A549 (cell line): ENCODE measurements at places on chromosomes 5 and 9. TPM values are rescaled to one million over a fixed set of nuclear protein-coding genes. Genes with fewer than 3 reads are reported as not detected.

GRCh38 chr5:16544607-16545374 lies 72.0 kb downstream of the RETREG1 start:
- DNase-seq: no peak

Gene SLC34A1
- 0.03 TPM in 2 of 3 replicates, not detected in the other for polyA plus RNA-seq

- DNase-seq: no peak
These were observed 30.6 kb upstream of the TTC1 start for GRCh38 chr5:159978358-159978757.

Gene FGF10
- not detected in 3 replicates for polyA plus RNA-seq

GRCh38 chr9:131473891-131474290 lies 28.8 kb upstream of the POMT1 start:
- no peak for DNase-seq

Gene SHISAL2B
- polyA plus RNA-seq: not detected in 3 replicates

- DNase-seq: no peak
These were observed 50.4 kb downstream of the FNIP1 start for GRCh38 chr5:131746423-131746822.

DNA sequence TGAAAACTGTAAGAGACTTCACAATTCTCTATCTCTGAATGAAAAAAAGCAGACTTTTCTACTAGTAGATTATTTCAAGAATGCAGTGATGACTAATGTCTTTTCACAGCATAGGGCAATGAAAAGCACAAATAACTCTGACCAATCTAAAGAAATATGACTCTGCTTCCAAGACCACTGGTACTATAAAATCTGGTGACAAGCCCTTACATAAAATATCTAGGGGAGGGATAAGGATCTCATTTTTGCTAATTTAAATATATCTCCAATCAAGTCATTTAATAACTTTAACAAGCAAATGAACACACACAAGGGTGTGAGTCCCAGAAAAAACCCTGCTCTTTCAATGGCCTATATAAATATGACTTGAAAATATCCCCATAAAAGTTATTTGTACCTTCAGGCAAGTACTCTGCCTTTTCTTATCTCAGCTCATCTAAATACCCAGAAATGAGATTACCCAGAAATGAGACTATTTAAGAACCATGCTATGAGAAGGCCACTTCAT lies 105.2 kb downstream of the GNAQ start:
- no peak for DNase-seq

DNA sequence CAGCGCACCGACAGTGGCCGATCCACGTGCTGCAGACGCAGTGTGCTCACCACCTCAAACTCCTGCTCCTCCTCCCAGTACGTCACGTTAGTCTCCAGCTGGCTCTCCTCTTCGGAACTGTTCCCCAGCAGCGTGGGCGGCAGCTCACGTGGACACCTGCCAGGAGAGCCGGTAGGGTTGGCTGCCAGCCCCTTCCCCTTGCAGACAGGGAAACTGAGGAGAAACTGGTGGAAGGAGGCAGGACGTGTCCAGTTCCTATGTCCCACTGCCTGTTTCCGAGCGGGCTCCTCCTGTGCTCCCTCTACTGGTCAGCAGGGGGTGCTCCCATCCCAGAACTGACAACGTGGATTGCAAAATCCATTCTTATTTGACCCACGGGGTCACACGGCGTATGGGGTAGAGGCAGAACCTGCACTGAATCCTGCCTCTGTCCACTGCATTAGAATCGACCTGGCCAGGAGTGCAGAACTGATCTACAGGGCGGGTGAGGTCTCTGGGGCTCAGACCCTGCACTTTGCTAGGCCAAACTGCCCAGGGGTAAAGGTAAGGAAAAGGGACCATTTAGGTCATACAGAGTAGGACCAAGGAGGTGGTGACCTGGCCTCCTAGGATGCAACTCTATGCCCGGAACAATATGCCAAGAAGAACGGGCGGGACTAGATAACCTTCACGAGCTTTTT lies 25.7 kb downstream of the PDGFRB start:
- peak; percentile 94 for DNase-seq

DNA sequence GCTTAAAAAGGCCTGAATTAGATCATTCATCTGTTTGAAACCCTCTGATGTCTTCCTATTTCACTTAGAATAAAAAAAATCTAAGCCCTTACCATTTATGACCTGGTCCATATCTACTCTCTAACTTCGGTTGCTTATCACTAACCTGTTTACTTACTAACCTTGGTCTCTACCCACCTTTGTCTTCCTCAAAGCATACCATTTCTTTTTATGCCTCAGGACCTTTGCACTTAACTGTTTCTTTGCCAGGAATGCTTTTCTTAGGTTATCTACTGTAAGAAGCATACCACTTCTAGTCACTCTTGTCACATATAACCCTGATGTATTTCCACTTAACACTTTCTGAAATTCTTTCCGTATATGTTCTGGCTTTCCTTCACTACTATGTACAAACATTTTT lies 67.0 kb downstream of the UHRF2 start:
- no peak for DNase-seq

Gene NMUR2
- not detected in 3 replicates for polyA plus RNA-seq

DNA sequence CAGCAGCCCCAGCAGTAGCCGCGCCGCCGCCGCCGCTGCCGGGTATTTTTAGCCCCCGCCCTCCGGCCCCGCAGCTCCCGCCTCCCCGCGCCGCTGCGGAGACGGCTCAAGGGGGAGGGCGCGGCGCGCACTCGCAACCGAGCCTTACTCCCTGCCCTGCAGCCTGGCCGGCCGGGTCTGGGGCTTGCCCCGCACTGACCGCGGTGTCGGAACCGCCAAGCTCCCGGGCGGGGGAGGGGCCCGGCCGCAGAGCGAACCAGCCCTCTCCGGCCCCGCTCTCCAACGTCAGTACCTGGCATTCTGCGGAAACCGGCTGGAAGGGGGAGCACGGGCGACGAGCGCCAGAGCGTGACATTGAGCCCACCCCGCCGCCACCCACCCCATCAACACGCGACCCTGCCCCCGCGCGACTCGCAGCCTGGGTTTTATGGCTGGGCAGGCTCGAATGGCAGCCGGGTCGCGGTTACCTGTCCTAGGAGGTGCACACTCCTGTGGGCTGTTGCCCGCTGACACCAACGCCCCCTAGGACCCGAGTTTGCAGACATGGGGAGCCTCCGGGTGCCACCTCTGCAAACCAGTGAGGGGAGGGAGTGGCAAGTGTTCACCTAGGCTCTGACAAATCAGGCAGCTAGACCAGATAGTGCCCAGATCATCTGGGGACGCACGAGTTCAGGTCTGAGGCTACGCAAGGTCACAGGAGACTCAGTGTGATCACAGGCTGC lies at the start of gene ACSL6:
Gene ACSL6, minus strand, starts transcription at position 37 of the 722 bp plus-strand sequence. CDS start 105 bp downstream, outside the sequence.
- peak; percentile 35 for DNase-seq

Gene FBLL1
- 0.06 to 0.21 TPM (median 0.16 TPM) in 3 replicates for polyA plus RNA-seq

DNA sequence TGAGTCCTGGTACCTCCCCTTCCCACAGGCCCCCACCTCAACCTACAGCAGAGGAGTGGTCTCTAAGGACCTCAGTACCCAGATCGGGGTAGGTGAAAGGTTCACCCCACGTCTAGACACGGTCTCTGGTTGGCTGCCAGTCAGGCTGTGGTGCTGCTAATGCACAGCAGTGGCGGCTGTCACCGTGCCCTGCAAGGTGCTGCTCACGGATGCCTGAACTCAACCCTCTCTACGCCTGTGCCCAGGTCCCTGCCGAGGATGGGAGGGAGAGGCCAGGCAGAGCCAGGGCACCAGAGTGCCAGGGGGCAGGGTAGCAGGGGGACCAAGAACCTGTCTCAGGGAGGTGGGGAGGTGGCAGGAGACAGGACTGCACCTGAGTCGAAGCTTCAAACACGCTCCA lies 14.3 kb downstream of the IER5L start:
- DNase-seq: no peak

Gene C5orf58
- not detected in 3 replicates for polyA plus RNA-seq

DNA sequence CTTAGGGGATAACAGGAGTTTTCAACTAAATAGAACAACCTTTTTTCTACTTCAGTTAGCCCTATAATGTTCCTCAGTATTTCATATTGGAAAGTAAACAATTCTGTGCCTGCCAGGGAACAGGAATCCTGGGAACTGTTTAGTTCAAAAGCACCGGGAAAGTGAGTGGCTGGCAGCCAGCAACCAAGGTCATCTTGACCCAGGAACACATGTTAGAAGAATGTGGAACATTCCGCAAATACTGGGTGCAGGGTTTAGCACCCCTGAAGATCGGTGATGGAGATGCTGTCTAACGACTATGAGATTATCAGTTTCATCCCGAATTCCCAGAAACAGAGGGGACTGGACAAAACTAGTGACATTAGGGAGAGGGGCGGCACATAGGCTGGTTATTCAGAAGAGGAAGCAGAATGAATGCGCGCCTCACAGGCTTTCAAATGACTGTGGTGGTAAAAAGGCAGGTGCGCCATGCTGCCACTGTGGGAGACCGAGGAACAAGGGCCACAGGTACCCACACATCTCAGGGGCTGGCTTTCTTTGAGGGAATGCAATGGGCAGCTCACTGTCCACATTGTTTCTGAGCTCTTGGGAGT lies 51.2 kb downstream of the IPPK start:
- no peak for DNase-seq

Gene SQSTM1
- polyA plus RNA-seq: 529 to 625 TPM (median 606 TPM) in 3 replicates

GRCh38 chr5:96546120-96546519 lies 113.1 kb upstream of the PCSK1 start:
- no peak for DNase-seq

Gene SLC34A3
- 0.04 to 0.05 TPM (median 0.05 TPM) in 3 replicates for polyA plus RNA-seq

Gene URM1
- polyA plus RNA-seq: 49.5 to 50.6 TPM (median 49.7 TPM) in 3 replicates

- no peak for DNase-seq
These were observed 296.1 kb downstream of the YTHDC2 start for GRCh38 chr5:113809626-113810025.

Gene ORM2
- polyA plus RNA-seq: not detected in 3 replicates

Gene ASS1
- 11.3 to 12.9 TPM (median 11.8 TPM) in 3 replicates for polyA plus RNA-seq

Gene KDM4C
- 8.9 to 10.6 TPM (median 9.6 TPM) in 3 replicates for polyA plus RNA-seq

DNA sequence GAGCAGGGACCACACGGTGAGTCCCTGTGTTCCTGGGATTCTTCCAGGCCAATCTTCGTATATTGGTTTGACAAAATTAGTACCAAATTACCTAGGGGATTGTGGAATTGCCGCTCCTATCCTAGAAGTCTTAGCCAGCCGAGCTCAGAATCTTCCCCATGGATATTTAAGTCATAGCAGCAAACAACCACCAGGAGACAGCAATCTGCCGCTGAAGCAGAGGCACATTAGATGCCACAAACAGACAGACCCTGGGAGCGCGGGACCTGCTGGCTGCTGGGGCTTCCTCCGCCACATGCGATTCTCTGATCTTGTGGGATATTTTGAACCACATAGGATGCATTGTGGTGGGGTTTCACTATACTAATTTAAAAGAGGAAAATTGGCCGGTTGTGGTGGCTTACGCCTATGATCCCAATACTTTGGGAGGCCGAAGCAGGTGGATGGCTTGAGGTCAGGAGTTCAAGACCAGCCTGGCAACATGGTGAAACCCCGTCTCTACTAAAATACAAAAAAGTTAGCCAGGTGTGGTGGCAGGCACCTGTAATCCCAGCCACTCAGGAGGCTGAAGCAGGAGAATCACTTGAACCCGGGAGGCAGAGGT lies 31.7 kb upstream of the ZBTB43 start:
- DNase-seq: peak; percentile 65

DNA sequence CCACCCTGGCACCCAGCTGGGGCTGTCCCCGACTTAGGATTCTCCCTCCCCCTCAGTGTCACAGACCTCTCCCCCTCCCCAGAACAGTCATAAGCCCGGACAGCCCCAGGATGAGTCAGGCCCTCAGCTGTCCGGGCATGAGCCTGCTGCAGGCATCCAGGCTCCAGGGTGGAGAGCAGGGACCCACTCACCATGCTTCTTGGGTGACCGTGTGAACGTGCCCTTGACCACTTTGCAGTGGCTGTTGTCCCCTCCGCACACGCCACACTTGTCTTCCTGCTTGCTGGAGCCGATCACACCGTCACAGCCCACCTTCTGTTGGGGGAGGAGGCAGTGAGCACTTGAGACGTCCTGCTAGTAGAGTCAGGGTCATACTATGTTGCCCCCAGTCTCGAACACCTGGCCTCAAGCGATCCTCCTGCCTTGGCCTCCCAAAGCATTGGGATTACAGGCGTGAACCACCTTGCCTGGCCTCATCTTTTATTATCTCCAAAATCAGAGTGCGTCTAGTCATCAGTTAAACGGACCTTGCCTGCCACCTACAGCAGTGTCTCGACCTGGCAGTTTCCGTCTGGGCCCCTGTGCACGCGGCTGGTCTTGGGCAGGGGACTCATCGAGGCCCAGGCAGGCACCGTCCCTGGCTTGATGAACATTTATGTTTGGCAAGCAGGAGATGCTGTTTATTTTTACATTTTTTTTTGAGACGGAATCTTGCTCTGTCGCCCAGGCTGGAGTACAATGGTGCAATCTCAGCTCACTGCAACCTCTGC lies 72.6 kb downstream of the ZNF354C start:
- DNase-seq: no peak

DNA sequence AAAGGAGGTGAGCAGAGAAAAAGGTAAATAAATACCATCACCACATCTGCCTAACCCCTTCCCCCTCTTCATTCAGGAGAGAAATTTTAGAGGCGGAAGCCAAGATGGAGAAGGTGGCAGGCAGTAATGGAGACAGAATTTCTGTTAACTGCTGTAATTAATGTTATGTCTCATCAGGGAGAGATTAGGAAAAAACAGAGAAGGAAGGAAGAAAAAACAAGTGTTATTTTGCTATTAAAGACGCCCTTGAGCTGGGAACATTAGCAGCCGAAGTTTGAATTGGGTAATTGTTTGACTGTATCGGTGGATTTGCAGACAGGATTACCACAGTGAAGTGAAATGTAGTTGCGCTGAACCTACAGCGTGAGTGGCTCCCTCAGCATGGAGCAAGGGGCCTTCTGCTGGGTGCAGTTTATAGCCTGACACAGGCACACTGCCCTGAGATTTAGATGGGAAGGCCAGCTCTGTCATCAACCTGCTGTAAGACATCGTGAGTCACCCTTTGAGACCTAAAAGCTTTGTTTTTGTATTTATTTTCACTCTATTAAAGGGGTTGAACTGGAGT lies 136.3 kb downstream of the ASTN2 start:
- DNase-seq: no peak

DNA sequence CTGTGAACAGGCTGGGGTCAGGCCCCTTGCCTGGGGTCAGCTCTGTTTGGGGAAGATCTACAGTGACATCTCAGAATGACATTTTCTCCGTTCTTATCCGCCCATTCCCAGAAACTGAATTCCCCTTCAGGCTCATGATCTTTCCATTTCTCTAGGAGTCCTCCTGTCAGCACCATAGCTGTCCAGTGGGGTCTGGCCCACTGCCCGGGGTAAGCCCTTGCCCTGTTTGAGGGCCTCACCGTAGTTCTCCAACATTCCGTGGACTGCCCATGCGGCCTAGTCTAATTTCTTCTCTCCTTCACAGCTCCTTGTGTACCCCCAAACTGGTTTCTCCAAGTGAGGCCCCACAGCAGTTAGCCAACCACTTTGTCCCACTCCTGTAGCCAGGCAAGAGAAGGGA lies 68.4 kb downstream of the ENTREP1 start:
- no peak for DNase-seq

Gene BARHL1
- polyA plus RNA-seq: not detected in 3 replicates

Gene TAF11L5
- not detected in 3 replicates for polyA plus RNA-seq

DNA sequence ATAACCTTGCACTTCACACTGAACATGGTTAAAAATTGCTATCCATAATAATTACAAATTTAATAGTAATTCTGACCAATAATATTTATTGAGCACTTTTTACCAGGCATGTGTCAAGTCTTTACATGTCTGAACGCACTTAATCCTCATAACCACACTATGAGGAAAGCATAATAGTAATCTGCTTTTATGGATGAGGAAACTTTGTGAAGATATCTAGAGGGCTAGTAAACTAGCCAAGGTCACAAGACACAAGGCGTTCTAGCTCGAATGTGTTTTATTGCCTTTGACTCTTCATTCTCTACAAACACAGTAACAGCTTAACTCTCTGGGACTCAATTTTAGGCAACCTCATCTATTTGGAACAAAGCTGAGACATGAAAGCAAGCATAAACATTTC lies 205.1 kb downstream of the ARHGEF28 start:
- DNase-seq: no peak

Gene SLC46A2
- not detected in 3 replicates for polyA plus RNA-seq

Gene FOXD4L5
- polyA plus RNA-seq: 0.05 to 0.16 TPM (median 0.08 TPM) in 3 replicates

GRCh38 chr9:137683262-137683864 lies 64.6 kb downstream of the EHMT1 start:
- no peak for DNase-seq
